ENCODE measurements at places on chromosomes 1 and 21.
A peak's percentile ranks its signal among the peaks of the same experiment; 100 is the strongest.

- DNase-seq: no peak
These were observed 449.1 kb upstream of the KAZN start for GRCh38 chr1:14149431-14149830.

DNA sequence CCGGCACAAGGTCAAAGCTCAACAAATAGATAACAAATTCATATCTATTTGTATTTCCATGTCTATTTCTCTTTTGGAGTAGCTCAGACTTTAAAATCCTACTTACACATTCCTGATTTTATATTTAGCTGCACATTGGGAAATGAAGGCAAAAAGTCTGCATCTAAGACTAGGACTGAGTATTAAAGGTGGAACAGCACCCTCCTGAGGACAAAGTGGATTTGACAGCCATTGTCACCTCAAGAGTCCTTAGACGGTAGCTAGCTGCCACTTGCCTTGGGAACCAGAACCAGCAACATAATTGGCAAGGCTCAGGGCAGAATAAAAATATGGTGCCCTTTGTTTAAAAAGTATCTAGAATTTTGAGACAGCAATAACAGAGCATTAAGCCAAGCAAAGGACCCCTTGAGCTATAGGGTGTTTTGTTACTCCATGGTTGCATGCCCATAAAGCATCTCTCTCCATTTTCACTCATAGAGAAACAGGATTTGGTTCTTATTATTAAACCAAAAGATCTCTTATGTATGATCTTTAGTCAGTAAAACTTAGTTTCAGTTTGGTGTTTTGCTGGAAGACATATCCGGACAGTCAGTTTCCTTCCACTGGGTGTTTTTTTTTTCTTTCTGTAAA is 30.0 kb upstream of the SGIP1 start:
- DNase-seq: no peak

GRCh38 chr1:112619518-112620376 is at the start of gene CAPZA1:
TSS of gene CAPZA1 (plus strand) at chr1:112619832. CDS start at chr1:112619845, 13 bp downstream.
- DNase-seq: peak; percentile 97

DNA sequence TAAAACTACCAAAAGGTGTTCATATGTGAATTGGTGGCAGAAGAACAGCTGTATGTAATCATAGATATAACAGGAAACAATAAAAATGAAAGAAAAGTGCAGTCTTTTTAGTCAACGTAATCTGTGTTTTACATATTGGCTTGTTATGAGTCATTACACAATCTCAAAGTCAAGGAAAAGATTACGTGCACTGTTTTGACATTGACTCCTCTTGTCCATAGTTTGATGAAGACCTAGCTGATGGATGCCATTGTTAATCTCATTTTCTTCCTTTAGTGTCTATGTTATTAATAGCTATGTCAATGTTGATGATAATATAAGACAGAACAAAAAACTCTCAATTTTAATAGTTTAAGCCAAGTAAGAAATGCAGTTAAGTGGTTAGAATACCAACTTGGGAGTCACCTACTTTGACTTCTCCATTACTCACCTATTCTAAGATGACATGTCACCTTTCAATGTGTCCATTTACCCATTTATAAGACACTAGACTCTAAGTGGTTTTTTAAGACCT is 84.5 kb upstream of the SAMSN1 start:
- no peak for DNase-seq

GRCh38 chr21:43574741-43575472 is 84.4 kb downstream of the HSF2BP start:
- DNase-seq: no peak

GRCh38 chr1:180791806-180792205 is 120.9 kb upstream of the KIAA1614 start:
- no peak for DNase-seq

DNA sequence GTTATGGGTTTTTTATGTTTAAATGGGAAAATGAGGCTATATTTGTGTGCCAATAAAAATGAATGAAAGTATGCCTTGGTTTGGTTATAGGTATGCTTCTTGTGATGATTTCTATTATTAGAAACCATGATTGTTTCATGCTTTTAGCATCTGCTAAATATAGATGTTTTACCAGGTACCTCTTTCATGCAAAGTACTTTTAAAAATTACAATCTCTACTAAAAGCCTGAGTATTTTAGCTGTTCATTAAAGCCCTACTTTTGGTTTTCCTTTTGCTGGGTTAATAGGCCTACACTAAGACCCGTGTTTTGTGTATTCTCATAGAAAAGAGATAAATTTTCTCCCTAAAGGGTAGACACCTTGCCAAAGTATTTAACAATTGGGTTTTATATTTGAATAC is 32.0 kb downstream of the MTF2 start:
- DNase-seq: no peak

GRCh38 chr1:15543589-15544568 is 17.2 kb downstream of the DNAJC16 start:
- DNase-seq: no peak

GRCh38 chr1:204438628-204439027 is 27.0 kb upstream of the PPP1R15B start:
- no peak for DNase-seq

Data from suprapubic skin (tissue), 4 donors.